ENCODE measurements at places on chromosomes 13 and 19.

- no peak for DNase-seq
These were observed 60.0 kb downstream of the FLT1 start for GRCh38 chr13:28434926-28435325.

- DNase-seq, result no peak
These were observed 204 bp upstream of the PDX1 start for GRCh38 chr13:27919659-27919933.

GRCh38 chr13:73215823-73216222 lies 157.0 kb downstream of the KLF5 start:
- DNase-seq, result no peak

DNA sequence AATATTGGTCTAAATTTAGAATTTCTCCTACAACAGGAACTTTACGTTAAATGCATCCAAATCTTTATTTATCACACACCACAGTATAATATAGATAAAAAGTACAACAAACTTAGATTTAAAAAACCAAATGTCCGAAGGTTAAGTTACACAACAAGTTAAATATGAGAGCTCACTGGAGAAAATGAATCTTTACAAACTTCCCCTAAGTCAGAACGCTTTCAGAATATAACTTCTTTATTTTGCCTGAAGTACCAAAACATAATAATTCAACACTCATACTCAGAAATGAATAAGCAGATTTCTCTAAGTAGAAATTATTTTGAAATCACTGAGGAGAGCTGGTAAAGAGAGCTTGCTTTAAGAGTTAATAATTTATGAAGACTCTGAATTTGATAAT lies 33.8 kb downstream of the TSC22D1 start:
- no peak for DNase-seq

DNA sequence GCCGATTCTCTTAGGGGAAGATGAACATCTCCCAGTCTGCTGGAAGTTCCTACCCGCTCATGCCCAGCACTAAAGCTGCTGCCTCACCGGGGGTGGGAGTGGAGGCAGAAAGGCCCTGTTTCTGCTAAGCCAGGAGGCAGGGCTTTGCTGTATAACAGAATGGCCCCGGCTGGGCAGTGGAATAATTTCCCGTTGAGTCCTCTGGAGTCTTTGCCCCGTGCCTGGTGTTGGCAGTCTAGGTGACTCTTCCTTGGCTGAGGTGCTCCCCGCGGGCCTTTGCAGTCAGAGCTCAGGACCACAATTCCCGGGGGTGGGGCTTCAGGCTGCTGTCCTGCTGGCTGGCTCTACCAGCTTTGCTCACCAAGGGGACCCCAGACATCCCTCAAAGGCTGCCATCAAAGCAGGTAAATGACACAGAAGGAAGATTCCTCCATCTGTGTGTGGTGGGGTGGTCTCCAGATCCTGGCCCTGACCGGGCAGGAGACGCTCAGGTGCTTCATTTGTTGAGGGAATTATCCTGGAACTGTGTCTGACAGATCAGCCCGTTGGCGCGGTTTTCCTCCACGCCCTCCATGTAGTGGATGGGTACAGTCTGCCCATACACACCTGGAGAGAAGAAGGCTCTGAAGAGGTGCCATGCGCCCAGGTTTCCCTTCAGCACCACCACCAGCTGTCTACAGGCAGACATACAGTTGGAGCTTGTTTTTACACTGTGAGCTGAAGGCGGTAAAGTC lies 209.9 kb downstream of the TEX29 start:
- no peak for DNase-seq

GRCh38 chr13:38900188-38900587 lies 90.4 kb downstream of the STOML3 start:
- no peak for DNase-seq

- DNase-seq, result no peak
These were observed 872.0 kb upstream of the GPC6 start for GRCh38 chr13:92354583-92354982.

DNA sequence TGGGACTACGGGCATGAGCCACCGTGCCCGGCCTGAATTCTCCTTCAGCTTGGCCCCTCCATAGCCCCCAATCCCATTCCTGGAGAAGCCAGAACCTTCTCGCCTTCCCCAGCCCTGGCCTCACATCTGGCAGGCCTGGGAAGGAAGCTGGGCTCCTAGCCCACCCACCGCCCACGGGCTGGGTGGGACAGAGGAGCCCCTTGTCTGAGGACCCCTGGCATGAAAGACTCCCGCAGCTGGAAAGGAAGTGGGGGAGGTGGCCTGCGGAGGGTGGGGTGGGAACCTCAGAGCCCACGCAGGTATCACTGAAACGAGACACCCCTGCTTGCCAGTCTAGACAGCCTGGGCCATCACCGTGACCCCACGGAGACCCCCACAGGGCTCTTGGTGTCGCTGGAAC lies 7.7 kb upstream of the NANOS3 start:
- no peak for DNase-seq

- no peak for DNase-seq
These were observed 3.0 kb downstream of the ANGPTL4 start for GRCh38 chr19:8366961-8367326.

DNA sequence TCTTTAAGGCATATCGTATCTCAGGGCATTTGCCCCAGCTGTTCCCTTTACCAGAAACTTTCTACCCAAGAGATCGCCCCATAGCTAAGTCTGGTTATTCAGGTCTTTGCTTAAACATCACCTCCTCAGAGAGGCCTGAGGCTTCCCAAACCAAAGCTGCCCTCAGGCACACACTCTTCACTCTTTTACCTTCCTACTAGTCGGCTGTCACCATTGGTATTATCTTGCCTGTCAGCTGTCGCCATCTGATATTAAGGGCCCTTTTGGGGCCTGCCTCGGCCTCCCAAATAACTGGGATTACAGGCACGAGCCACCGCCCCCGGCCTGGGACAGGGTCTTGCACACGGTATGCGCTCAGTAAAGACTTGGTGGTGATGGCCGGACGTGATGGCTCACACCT lies 1.0 kb downstream of the GADD45GIP1 start:
- DNase-seq, result no peak

- no peak for DNase-seq
These were observed 43.0 kb downstream of the RAB20 start for GRCh38 chr13:110518571-110518970.

DNA sequence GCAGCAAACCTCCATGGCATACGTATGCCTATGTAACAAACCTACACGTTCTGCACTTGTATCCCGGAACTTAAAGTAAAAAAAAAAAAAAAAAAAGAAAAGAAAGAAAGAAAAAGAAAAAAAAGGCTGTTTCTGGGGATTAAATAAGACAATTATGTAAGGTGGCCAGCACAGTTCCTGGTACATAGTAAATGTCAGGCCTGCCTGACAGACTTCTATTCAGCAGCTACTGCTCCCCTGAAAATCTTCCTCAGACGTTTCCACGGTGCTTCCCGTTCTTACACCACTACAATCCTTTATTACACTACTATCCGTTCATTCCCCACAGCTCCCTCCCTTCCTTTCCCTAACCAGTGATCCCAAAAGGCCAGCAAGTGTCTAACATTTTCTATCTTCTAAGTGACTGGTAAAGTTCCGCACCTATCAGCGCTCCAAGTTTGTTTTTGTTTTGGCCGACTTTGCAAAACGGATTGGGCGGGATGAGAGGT lies 636 bp upstream of the RB1 start:
- DNase-seq, result no peak

- DNase-seq, result no peak
These were observed 5.7 kb downstream of the TLE5 start for GRCh38 chr19:3056417-3057088.

- DNase-seq, result peak; percentile 58
These were observed 26.8 kb upstream of the UBE2L5 start for GRCh38 chr13:30395192-30396158.

DNA sequence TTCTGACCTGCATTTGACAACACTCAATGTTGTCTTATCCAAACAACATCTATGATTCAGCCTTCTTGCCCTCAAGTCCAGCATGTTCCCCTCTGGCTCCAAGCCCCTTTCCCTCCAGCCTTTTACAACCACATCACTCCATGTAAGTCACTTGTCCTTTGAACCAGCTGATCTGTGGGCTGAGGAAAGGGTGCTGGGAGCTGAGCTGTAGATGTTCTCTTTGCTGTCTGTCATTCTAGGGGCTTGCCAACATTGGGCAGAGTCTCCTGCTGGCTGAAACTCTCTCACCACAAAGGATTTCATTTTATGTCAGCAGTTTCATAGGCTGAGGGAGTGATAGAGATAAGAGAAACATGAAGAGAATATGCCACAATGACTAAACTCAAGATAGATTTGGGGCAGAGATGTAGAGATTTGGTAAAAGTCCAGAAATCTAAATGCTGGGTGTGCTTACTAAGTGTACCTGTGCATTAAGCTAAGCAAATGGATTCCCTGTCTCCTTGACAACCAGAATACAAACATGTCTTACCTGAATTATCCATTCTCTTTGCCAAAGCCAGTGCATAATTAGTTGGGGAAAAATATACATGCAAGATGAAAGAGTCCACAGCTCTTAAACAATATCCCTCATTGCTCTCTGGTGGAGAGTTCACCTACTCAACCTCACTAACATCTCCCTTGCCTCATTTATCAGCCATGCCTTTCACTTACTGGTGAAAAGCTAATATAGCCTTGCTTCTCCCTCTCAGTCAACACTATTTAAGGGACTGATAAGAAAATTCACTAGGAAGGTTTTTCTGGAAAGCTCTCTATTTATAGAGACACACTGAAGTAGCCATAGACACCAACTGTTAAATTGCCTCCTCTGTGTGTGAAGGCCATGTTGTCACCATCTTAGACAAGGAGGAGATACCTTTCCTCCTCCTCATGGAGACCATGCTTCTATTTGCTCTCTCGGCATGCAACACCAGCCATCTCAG lies 175.5 kb upstream of the SERP2 start:
- DNase-seq, result no peak

DNA sequence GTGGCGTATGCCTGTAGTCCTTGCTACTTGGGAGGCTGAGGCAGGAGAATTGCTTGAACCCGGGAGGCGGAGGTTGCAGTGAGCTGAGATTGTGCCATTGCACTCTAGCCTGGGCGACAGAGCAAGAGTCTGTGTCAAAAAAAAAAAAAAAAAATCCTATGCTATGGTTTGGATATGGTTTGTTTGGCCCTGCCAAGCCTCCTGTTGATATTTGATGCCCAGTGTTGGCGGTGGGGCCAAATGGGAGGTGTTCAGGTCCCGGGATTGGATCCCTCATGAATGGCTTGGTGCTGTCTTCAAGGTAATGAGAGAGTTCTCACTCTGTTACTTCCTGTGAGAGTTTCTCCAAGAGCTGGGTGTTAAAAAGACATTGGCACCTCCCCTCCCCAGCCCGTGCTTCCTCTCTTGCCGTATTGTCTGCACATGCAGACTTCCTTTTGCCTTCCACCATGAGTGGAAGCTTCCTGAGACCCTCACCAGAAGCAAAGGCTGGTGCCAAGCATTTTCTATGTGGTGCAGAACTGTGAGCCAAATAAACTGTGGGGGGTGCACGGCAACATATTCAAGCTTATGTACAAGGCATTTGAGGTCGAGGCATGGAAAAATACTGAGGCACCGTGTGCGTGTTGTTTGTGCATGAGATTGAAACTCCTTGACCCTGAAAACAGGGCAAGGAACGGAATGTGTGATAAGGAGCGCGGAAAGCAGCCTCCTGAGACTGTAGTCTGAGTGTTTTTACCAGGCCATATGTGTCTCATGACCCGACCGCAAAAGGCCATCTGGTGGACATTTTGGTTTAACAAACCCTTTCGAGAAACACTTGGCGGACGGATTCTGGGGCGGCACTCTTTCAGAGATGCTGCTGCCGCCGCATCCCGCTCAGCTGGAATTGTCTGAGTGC lies 7.3 kb downstream of the SIGLEC9 start:
- DNase-seq, result no peak

GRCh38 chr13:74206061-74206561 lies 71.9 kb upstream of the KLF12 start:
- no peak for DNase-seq

- no peak for DNase-seq
These were observed 95.8 kb downstream of the WASF3 start for GRCh38 chr13:26653310-26653709.

- DNase-seq, result no peak
These were observed 273.7 kb downstream of the DIAPH3 start for GRCh38 chr13:59890054-59890453.

DNA sequence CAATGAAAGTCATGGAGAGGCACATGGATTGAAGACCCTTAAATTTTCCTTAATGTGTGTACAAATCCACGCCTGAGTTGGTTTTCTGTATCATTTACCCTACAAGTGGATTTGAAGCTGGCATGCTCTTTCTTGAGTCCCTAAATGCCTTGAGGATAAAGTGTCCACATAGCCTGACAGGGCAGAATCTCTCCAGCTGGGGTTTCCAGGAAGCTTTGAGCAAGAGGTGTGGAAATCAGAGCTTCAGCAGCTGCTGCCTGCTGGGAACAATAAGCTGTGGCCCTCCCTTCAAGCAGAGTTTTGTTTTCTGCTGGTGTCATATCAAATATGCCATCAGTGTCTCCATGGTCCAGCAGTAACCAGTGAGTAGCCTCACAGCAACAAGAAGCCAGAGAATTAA lies 120.3 kb upstream of the SERTM1 start:
- DNase-seq, result no peak

GRCh38 chr13:99288089-99288488 lies 19.1 kb downstream of the GPR183 start:
- peak; percentile 35 for DNase-seq
